ENCODE measurements at places on chromosomes 4 and X.

DNA sequence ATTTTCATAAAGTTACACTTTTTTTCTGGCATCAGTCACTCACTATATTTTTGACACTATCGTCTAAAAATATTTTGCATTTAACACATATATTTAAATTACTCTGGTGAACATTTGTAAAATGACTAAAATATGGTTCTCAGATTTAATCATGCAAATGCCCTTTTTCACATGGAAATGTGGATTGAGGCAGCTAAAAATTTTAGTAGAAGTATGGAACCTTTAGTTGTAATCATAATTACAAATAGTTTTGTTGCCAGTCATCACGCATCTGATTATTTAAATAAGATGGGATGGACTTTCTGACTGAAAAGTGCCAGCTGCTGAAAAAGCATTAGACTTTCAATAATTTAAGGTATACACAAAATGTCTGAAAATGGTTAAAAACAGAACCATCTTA is 119.3 kb downstream of the PDHA2 start:
- no peak for DNase-seq

DNA sequence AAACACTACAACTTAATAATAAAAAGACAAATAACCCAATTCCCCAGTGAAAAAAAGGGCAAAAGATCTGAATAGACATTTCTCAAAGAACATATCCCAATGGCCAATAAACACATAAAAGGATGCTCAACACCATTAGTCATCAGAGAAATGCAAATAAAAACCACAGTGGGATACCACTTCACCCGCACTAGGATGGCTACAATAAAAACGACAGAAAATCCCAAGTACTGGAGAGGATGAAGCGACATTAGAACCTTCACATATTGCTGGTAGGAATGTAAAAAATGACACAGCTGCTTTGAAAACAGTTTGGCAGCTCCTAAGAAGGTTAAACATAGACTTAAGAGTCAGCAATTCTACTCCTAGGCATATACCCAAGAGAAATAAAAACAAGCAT is 140.6 kb upstream of the ARX start:
- no peak for DNase-seq

DNA sequence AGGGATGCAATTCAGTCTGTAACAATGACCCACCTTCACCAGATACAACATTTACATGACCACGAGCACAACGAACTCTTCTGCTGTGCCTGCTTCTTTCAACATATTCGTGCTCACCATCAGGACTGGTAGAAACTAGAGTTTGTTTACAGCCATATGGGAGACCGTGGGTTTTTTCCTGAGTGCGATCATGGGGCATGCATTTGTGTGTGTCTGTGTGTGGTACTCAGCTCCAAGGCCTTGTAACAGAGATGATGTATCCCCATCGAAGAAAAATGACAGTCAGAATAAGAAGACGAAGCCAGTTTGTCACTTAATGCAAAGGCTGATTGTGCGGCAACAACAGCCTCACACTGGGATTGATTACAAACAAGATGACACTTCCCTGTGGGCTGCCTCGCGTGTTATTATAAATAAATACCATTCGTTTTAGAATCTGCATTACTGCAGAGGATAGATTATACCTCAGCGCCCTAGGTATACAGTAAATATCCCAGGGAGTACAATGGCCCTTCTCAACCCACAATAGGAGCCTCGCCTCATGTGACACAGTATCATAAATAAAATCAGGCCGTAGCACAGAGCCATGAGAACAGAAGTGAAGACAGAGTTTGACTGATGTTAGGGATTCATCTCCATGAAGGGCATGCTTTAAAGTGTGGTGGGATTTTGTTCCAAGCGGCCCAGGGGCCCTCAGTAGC is 97.3 kb upstream of the NOCT start:
- DNase-seq, result no peak

DNA sequence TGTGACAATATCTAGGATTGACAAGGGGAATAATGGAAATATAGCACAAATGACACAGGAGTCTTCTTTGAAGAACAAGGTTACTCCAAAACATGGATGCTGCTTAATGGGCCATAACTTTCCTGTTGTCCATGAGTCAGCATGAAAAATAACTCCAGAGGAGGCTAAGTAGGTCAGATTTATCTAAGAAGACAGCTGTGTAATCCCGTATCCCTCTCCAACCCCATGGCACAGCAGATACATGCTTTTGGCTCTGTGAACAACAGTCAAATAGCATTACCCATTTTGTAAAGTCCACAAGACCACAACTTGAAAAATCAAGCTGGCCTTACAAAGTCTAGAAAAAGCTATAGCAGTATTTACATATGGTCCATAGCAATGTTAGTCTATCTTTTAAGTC is 2.1 kb upstream of the TMEM131L start:
- DNase-seq, result no peak

DNA sequence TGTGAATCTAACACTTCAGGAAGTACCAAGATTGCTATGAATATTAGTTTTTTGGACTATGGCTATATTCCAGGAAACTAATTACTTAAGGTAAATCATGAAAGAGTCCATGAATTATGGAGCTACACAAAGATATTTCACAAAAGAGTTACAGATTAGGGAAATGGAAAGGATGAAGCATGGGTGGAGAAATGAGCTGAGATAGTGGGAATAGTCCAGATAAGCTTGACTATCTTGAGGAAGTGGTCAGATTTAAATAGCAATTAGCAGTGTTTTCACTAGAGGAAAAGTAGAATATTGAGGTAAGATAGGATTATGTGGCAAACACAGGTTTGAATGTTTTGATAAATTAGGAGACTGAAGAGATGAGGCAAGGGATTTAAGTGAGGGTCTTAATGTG is 42.1 kb upstream of the C1GALT1C1 start:
- DNase-seq, result no peak

- DNase-seq, result peak; percentile 61
These were observed at the start of gene POU3F4 for GRCh38 chrX:83508006-83508405. Gene POU3F4, plus strand, starts transcription at chrX:83508290. Its CDS starts 35 bp downstream, at chrX:83508325.

GRCh38 chr4:17962171-17962570 is 59.4 kb downstream of the LCORL start:
- no peak for DNase-seq

GRCh38 chrX:129836827-129837226 is 6.9 kb downstream of the ZDHHC9 start:
- no peak for DNase-seq

DNA sequence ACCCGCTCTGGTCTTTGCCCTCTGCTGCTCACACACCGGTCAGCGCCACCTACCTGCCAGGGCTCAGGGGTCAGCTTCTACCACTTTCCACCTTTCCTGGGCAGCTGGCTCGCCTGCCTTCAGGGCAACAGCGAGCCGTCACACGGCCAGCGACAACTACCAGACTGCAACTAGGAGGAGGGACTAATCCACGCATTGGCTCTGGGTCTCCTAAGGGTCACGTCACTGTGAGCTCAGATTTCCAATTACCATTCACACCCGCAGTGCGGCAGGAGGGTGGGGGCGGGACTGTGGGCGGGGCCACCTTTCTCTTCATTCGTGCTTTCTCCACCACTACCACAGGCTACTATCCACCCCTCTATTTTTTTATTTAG is at the start of gene BEX5:
BEX5 (minus strand) TSS at position 172 of the 374 bp plus-strand sequence. CDS start 1,712 bp downstream, outside the sequence.
- DNase-seq, result peak; percentile 74

DNA sequence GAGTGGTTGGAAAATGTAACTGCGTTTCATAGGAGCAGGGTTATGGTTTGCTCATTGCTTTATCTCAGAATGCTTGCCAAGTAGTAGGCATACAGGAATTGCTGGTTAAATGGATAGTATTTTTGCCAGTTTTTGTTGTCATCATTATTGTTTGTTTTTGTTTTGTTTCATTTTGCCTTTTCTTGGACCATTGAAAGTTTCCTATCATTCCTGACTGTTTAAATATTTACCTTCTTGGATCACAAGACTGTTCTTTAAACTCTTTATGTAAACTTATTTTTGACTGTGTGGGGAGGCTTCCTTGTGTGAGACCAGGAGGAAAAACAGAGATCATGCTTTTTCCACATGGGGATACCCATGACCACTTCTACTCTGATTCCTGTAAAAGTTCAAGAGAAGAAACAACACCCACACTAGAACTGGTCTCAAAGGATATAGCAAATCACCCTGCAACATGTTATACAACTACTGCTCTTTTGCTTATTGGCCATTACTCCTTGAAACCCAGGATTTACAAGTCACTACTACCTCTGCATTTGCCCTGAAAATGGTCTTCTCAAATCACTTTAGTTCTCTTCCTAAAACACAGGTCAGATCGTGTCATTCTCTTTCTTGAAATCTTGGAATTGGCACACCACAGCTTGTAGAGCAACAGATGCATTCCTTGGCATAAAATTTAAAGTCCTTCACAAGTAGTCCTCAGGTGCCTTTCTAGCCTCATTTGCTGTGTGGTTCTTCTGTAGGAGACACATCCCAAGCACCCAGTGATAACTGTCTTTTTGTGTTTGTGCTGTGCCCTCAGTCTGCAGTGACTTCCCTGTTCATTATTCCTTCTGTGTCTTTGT is 51.3 kb downstream of the FNIP2 start:
- no peak for DNase-seq

DNA sequence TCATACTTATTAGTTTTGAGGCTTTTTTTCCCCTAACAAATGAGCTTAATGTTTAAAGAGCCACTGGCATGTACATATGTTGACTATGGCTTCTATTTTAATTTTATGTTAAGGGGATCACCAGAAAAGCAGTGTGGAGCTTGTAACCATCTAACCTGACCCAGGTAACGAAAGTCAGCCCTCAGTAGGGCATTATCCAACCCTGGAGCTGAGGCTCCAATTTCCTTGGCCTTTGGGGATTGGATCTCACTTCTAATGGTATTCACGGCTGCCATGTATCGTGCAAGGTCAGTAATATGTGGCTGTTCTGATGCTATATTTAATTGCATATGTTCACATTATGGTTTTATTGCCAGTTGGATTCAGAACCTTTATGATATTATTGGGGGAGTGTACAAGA is 75.2 kb upstream of the CCSER1 start:
- DNase-seq, result no peak

DNA sequence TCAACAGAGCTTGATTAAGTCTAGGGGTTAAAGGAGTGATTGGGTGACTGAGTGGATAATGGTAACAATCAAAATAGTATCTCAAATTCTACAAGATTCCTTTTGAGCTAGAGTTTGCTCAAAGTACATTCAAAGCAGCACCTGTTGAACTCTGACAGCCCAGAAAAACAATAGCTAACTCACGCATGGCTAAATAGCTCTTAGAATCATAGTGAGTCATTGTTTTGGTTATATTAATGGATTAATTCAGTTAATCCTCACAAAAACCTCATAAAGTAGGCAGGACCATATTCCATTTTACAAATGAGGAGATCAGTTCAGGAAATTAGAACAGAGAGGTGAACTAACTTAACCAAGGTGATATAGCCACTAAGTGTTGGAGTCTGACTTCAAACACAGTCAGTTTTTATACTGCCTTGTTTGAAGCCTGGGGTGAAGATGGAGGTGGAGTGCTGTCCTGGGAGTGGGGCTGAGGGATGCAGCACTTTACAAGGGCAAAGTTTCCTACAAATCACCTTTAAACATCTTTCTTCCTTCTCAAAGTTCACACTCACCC is 35.9 kb upstream of the PPM1K start:
- no peak for DNase-seq

DNA sequence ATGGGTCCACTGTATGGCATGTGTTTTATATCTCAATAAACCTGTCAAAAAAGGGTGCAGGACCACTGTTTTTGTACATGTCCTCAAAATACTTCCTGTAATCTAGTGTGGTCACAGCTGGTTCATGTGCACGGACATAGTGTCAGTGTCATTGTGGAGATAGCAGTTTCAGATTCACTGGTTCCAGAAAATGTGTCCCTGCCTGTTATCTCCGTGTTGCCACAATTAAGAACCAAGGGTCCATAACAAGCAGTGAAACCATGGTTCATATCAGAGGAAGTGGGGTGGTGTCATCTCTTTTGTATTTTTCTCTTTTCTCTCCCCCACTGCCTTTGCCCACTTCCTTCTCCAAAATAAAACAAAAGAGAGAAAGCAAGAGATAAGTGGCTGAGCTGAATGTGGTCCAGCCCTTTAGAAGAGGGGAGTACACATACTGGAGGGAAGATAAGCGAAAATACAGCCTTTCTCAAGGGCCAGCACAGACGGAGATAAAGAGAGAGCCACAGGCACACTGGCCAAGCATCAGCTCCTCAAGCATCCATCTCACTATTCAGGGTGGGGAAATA is 51.2 kb downstream of the TBL1X start:
- no peak for DNase-seq

DNA sequence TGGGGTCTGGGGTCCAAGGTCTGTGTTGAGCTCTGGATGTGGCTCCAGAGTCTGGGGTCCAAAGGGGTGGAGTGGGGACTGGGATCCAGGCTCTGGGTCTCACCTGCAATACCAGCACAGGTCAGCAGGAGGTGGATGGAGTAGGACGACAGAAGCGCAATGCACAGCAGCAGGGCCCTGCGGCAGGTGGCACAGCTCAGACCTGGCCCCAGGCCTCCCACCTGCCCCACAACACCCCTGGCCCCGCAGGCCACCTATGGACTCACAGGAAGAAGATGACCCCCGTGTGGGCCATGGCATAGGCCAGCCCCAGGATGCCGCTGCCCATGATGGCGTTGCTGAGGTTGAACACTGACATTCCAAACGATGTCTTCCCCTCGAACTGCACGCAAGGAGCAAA is 3.4 kb downstream of the SLC38A5 start:
- no peak for DNase-seq

GRCh38 chr4:89682808-89683207 is 154.2 kb downstream of the SNCA start:
- no peak for DNase-seq

GRCh38 chrX:41480508-41481260 is 33.5 kb downstream of the NYX start:
- no peak for DNase-seq

DNA sequence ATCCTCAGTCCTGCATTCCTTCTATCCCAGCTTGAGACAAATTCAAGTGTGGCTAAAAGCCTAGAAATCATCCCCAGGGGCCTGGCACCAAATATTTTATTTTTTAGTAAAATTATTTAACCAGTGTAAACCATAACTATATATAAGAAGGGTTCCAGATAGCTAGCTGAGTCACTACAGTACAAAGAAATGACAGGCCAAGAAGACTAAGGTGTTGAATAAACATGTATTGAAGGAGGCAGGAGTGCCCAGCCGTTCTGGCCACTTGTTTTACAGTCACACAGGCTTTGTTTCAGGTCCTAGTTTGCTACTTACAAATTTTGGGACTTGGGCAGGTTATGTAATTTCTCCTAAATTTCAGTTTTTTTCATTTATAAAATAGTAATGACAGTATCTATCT is 225.9 kb upstream of the PITX2 start:
- no peak for DNase-seq

DNA sequence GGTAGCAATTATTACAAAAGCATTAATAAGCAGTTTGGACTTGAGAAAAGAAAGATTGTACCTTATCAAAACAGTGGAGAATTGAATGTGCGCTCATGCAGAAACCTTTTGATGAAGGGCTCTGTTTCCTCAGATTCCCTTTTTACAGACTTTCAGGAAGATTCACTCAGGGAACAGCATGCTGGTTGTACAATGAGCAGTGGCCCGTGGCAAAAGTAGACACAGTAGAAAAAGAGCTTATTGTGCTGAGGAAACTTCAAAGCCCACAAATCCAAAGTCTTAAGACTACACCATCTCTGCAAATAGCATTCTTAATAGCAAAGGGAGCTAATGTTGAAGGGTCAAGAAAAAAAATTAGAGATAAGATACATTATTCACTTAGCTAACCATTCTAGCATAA is 858.9 kb downstream of the PDHA2 start:
- DNase-seq, result no peak

- no peak for DNase-seq
These were observed 161.4 kb upstream of the MAD2L1 start for GRCh38 chr4:120228086-120228485.

Data from globus pallidus (tissue), 1 donor.